GM12878 (cell line): ENCODE measurements at places on chromosomes 1 and 21.

- no peak for DNase-seq
Measured at GRCh38 chr1:76477156-76477555, 390.1 kb upstream of the ST6GALNAC5 start.

GRCh38 chr1:19442154-19443096 lies 42.9 kb downstream of the CAPZB start:
- no peak for DNase-seq

- no peak for DNase-seq
Measured at GRCh38 chr1:74737333-74737732, 4.4 kb downstream of the TYW3 start.

- DNase-seq = peak; percentile 20
Measured at GRCh38 chr1:9825093-9826074, 1.6 kb upstream of the CLSTN1 start.

DNA sequence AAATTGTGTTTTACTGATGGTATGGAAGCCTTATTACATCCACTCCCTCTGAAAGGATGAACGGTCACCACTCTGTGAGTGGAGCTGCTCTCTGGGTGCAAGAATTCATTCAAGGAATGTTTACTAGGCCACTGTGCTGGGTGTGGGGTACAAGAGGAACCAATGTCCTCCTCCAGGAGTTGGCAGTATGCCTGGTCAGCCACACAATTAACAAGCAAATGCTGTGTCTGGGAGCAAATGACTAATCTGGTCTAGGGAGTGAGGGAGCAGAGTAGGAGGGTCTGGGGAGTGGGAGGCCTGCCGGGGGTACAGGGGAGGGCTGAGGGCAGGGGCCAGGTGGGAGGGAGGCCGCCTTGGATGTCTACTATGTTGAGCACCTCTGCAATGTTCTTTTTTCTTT lies 27.2 kb upstream of the TDRD10 start:
- DNase-seq = no peak
